ENCODE measurements at places on chromosomes 1 and 21. TPM values are rescaled to one million over a fixed set of nuclear protein-coding genes. Genes with fewer than 3 reads are reported as not detected.
A peak's percentile ranks its signal among the peaks of the same experiment; 100 is the strongest.

The BMP8B gene
- 0.16 TPM for total RNA-seq

- DNase-seq: no peak
These were observed 359.0 kb upstream of the PTBP2 start for GRCh38 chr1:96362623-96363022.

GRCh38 chr1:161981735-161982506 lies 41.7 kb downstream of the OLFML2B start:
- DNase-seq: no peak

The CELA2A gene
- not detected for total RNA-seq

- no peak for DNase-seq
These were observed 69.5 kb downstream of the NTMT2 start for GRCh38 chr1:170215072-170215885.

The IL20 gene
- total RNA-seq: 0.47 TPM

DNA sequence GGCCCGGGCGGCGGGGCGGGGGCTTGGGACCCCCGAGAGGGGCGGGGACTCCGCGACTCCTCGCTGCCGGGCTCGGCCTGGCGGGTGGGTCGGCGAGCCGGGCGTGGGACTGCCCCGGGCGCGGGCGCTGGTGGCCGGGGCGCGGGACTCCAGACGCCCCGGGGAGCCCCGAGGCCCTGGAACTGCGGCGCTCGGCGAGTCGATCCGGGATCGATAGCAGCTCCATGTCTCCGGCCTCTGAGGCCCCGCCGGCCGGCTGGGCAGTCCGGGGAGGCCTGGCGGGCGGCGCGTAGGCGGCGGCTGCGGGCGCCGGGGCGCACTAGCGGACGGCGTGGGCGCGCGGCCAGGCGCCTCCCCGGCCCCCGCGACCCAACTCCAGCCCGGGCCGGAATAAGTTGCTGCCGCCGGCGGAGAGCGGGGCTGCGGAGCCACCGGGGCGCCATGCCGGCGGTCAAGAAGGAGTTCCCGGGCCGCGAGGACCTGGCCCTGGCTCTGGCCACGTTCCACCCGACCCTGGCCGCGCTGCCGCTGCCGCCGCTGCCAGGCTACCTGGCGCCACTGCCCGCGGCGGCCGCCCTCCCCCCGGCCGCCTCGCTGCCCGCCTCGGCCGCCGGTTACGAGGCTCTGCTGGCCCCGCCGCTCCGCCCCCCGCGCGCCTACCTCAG lies 400 bp downstream of the SAMD11 start:
- no peak for DNase-seq

DNA sequence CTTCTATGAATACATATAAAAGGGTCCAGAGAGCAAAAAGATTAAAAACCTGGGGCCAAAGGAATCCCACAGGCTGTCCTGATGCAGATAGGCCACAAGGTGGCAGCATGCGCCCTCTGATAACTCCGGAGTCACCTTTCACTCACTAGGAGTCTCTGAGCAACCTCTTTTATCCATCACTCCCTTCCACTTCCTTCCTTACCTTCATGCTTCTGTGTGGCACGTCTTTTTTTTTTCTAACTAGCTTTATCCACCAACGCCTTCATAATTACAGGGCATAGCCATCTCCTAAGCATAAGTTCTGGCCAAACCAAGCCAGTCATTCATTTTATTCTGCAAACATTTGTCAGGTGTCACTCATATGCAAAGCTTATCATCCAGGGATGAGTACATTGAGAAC lies 3.9 kb upstream of the PGLYRP4 start:
- DNase-seq: peak; percentile 31

DNA sequence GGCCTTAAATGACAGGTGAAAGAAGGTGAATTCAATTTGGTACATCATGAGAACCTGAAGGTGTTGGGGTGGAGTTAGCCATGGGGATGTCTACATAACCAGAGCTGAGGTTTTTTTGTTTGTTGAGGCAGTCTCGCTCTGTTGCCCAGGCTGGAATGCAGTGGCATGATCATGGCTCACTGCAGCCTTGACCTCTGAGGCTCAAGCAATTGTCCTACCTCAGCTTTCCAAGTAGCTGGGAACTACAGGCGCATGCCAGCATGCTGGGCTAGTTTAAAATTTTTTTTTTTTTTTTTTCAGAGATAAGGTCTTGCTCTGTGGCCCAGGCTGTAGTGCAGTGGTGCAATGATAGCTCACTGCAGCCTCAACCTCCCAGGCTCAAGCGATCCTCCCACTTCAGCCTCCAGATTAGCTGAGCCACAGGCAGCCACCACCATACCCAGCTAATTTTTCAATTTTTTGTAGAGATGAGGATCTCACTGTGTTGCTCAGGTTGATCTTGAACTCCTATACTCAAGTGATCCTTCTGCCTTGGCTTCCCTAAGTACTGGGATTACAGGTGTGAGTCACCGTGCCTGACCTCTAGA lies 1.9 kb upstream of the MPZ start:
- no peak for DNase-seq

GRCh38 chr1:226629896-226630550 lies 81.5 kb downstream of the STUM start:
- no peak for DNase-seq

DNA sequence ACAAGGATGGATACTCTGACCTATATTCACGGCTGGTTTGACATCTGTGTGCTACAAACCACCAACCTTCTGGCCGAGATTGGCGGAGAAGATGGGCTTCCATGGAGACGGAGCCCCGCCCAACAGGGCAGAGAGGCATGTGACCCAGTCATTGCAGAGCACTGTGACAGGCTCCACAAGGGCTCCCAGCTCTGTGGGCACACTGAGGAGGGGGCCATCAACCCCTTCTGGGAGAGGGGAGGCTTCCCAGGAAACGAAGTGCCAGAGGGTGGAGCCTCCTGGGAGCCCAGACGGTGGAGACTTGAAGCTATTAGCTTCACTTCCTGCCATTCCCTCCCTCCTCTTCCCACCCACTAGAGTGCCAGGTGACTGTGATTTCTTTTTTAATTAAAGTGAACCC lies 71.6 kb upstream of the IFFO2 start:
- DNase-seq: no peak

- DNase-seq: no peak
These were observed 3.3 kb downstream of the GLIS1 start for GRCh38 chr1:53735681-53736080.

GRCh38 chr1:2417833-2418225 lies 5.5 kb upstream of the PEX10 start:
- no peak for DNase-seq

- DNase-seq: no peak
These were observed 326.1 kb downstream of the MRPL39 start for GRCh38 chr21:25281134-25281533.

The CSF1 gene
- total RNA-seq: 3.9 TPM

The RPRD2 gene
- total RNA-seq: 17.2 TPM

- no peak for DNase-seq
These were observed 13.0 kb downstream of the FMN2 start for GRCh38 chr1:240104672-240105071.

- DNase-seq: no peak
These were observed 11.3 kb downstream of the ZNF362 start for GRCh38 chr1:33267468-33268205.

GRCh38 chr1:214414691-214415090 lies 133.7 kb downstream of the SMYD2 start:
- no peak for DNase-seq

The TBX19 gene
- total RNA-seq: 0.31 TPM

DNA sequence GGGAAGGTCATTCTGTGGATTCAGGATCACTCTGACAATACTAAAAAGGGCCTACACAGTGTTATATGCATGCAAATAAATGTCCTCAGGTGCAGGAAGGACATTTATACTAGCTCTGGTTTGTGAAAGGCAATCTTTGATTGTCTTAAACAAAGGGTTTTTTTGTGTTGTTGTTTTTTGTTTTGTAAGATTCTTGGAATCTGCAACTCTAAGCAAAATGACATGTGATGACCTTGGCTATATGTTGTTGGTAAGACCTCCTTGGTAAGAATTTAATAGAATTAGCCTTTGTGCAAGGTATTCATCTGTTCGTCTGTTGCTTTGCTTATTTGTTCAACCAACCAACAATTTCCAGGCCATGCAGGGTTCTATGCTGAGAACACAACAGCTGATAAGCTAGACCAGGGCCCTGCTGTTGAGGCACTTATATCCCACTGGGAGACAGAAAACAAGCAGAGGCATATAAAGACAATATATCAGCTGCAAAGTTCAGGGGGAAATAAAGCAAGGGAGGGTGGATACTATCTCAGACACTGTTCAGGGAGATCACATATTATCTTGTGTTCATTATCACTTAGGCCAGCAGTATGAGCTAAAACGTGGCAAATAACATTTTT lies 60.3 kb downstream of the FH start:
- no peak for DNase-seq

GRCh38 chr1:235470741-235471439 lies 33.4 kb downstream of the B3GALNT2 start:
- no peak for DNase-seq

The PALMD gene
- 30.4 TPM for total RNA-seq

DNA sequence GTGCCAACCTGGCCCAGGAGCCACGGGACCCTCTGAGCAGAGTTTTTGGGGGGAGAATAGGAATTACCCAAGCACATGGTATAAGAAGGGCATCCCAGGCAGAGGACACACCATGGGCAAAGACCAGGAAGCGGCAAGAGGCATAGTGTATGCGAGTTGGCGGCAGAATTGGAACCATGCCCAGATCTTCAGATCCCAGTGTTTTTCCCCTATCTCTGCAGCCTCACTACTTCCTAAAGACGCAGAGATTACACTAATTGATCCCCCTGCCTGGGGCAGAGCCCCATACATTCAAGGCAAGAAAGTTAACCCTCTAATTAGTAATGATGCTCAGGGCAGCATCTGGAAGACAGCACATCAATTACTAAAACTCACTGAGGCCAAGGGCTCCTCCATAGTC lies 48.2 kb downstream of the SYT2 start:
- peak; percentile 34 for DNase-seq

GRCh38 chr1:237672748-237673147 lies 218.0 kb downstream of the ZP4 start:
- no peak for DNase-seq

- no peak for DNase-seq
These were observed 385.0 kb upstream of the NFIA start for GRCh38 chr1:60697204-60697994.

The TAF5L gene
- 28.2 TPM for total RNA-seq

DNA sequence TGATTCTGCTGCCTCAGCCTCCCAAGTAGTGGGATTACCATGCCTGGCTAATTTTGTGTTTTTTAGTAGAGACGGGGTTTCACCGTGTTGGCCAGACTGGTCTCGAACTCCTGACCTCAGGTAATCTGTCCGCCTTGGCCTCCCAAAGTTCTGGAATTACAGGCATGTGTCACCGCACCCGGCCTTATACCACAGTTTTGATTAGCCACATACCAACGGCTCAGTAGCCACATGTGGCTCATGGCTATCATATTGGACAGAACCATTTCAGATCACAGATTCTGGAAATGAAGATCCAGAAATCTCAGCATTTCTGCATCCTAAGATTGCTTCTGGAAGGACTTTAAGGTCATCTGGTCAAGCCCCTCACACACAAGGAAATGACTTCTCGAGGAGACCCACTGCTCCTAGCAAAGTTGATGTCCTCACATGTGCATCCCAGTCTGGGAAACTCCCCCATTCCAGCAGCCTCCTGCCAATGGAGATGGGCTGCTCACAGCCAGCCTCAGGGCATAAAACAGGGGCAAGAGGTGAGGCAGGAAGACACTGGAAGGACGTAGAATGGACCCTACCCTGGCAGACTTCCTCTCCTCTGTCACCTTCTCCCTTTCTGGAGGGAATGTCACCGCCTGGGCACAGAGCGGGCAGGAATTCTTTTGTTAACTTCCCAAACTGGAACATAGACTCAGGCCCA lies 17.5 kb upstream of the CITED4 start:
- no peak for DNase-seq

GRCh38 chr1:201013991-201014815 lies 9.3 kb downstream of the KIF21B start:
- peak; percentile 64 for DNase-seq

DNA sequence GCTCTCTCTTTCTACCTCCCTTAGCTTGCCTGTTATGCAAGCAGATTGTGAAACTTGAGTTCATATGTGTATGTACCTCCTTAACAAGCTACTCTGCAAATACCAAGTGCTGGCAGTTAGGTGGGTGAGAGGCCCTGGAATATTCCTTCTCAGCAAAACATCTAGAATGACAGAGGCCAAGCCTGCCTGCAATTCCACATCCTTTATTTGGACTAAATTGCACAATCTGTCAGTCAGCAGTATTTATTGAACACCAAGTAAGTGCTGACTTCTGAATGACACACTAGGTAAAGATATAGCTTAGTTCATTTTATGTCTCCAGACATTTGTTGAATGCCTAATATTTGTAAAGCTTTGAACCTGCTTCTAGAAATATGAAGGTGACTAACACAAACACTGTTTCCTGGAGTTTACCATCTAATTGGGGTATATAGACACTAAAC lies 87.5 kb downstream of the RGL1 start:
- DNase-seq: no peak

- DNase-seq: no peak
These were observed 178.8 kb upstream of the ARHGEF16 start for GRCh38 chr1:3275471-3276340.

GRCh38 chr21:42545317-42545716 lies 31.7 kb downstream of the SLC37A1 start:
- no peak for DNase-seq
